ENCODE measurements at places on chromosomes 6 and 20. TPM values are rescaled to one million over a fixed set of nuclear protein-coding genes. Genes with fewer than 3 reads are reported as not detected.

Gene BFSP1
- total RNA-seq, result 2.9 TPM

GRCh38 chr6:143198312-143198711 lies 137.6 kb downstream of the AIG1 start:
- DNase-seq, result no peak

DNA sequence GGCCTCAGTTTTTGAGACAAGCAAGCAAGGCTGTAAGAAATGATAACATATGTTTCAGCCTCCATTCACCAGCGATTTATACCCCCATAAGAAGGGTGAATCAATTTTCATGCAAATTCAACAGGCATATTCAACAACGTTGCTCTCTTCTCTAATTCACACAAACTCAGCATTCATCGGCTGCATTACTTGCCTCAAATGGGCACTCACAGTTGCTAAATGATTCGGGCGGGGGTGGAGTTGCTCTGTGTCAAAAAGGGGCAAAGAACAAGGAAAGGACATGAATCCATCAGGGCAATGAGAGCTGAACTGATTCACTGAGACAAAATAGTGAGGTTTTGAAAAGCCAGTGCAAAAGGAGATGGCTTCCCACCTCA lies 9.0 kb downstream of the MOXD1 start:
- DNase-seq, result no peak

DNA sequence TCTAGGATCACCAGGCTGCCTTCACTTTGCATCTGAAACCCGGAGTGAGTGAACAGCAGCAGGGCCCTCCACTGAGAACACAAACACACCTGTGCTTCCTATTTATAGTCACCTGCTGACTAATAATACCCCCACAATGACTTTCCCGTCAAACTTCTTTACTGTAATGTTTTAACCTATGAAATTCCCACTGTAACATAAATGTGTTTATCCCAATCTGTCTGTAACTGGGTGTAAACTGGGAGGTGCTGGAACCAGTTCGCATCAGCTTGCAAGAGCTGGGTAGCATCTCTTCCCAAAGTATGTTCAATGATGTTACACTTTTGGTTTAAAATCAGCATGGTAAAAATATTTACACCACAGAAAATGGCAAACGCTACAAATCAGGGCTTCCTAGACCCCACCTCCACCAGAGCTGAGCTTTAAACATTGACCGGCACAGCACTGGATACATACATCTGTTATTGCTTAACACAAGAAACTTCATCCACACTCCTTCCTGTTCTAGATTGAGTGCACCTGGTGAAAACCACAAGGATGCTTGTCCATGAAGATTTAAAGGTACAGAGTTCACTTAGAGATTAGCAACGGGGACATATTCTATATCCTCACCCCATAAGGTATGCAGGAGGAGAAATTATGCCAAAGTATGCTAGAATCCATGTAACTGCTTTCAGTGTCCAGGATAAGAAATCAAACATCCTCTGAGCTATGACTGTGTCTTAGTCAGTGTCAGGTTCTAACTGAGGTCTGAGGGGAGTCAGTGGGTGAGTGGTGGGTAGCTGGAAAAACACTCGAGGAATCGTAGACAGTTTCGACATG lies 79.0 kb downstream of the ALDH8A1 start:
- DNase-seq, result no peak

DNA sequence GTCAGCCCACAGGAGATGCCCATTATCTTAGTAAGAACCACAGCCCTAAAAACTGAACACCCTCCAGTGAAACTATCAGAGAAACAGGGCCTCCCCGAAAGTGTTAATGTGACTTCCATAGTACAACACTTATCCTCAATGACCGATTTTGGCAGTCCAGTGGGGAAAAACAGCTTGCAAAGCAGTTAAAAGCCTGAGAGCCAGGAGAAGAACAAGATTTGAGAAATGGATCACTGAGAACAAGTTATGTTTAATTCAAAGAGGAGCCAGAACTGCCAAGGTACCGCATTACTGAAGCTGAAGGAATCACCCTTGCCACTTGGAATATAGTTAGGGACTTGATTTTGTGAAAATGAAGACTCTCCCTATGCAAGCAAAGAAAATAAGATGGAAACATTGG lies 236.9 kb downstream of the QKI start:
- no peak for DNase-seq

DNA sequence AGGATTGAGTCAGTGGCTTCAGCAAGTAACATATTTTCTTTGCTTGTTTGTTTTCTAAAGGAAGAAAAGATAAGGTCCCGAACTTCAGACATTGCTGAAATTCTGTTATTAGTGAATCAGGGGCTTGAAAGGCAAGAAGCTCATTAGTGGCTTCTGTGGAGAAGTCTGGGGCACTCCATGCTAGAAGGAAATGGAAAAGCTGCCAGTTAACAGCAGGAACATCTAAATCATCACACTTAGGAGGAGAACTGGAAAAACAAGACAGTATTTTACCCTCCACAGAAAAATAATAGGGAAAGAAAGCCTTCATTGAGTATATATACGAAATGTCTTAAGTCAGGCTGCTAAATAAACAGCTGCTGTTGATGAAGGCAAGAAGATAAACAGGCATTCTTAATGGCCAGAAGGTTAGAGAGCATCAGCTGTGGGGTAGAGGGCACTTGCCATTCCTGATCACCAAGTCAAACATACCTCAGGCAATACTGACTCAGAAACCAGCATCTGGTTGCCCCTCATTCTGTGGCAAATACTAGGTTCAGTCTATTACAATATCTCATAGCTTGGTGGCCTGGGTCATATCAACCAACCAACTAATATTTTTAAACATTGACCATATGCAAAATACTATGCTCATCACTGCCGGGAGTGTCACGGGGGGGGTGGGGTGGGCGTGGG lies 143.2 kb upstream of the TENT5A start:
- DNase-seq, result no peak

DNA sequence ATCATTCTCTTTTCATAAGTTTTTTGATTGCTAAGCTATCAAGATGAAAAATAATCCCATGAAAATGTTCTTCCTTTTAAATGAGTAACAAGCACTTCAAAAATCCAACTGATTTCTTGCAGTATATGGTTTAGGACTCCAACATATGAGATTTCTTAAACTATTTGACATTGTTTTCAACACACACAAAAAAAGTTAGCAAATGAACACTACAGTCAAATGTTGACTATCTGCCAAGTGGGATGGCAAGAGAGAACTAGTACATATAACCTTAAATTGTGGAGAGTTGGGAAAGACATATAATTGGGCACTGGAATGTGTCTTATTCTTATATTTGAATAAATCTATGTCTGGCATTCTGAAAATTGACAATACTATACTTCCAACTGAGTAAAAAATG lies 15.6 kb downstream of the COL21A1 start:
- DNase-seq, result no peak

DNA sequence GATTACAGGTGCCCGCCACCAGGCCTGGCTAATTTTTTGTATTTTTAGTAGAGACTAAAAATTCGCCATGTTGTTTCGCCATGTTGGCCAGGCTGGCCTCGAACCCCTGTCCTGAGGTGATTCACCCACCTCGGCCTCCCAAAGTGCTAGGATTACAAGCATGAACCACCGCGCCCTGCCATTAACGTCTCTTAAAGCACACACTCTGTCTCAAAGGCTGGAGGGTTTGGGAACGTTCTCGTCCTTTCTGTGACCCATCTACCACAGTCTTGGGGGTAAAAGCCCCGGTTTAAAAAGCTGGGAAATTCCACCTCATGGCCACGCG lies 57.8 kb upstream of the ARID1B start:
- no peak for DNase-seq

GRCh38 chr20:33933469-33933909 lies 60.2 kb upstream of the RALY start:
- DNase-seq, result no peak

DNA sequence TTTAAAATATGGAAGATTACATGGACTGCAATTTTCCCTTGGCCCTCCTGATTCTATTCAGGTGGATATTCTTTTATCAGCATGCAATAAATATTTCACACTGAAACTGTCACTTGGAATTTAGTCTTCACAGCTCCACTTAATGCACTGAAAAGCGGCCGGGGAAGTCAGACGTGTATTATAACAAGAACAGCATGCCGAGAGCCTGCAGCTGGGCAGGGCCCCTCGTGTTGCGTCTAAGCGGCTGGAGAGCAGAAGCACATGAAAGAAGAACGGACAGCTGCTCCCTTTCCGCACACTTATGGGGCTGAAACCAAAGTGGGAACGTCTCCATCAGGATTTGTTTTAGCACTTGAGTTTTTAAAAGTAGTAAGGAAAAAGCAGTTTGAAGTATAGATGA lies 57.2 kb downstream of the LYRM4 start:
- DNase-seq, result no peak

GRCh38 chr20:53578492-53579222 lies 15.0 kb downstream of the ZNF217 start:
- DNase-seq, result peak; percentile 57

Data from pulmonary artery endothelial cell (primary cell).